ENCODE measurements at places on chromosomes 16 and 17.

DNA sequence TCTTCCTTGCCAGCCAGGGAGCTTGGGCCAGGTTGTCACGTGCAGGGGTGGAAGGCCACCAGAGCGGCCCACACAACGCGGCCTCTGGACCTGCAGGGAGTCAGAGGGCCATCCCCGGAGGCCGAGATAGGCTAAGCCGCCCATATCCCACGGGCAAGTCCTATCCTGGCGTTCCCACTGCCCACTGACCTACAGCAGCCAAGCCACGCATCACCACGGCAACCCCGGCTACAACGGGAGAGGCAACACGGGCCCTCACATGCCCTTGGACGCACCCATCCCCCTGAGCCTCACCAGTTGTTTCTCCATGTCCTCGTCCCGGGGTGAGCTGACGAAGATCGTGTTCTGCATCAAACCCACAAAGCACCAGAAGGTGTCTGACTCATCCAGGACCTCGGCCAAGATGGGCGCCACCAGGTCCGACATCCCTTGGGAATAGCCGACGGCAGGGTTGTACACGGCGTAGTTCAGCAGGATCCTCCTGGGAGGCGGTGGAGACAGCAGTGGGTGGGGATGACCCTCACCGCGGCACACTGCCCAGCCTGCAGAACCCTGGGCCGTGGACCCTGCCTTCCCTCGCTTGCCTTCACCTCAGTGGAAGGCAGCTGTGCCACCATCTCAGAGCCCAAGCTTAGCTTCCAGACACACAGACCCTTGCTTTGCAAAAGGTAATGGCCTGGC is 88.2 kb downstream of the TBC1D16 start:
- DNase-seq = no peak

GRCh38 chr17:45290269-45290765 is 26.5 kb downstream of the MAP3K14 start:
- DNase-seq = peak; percentile 22

DNA sequence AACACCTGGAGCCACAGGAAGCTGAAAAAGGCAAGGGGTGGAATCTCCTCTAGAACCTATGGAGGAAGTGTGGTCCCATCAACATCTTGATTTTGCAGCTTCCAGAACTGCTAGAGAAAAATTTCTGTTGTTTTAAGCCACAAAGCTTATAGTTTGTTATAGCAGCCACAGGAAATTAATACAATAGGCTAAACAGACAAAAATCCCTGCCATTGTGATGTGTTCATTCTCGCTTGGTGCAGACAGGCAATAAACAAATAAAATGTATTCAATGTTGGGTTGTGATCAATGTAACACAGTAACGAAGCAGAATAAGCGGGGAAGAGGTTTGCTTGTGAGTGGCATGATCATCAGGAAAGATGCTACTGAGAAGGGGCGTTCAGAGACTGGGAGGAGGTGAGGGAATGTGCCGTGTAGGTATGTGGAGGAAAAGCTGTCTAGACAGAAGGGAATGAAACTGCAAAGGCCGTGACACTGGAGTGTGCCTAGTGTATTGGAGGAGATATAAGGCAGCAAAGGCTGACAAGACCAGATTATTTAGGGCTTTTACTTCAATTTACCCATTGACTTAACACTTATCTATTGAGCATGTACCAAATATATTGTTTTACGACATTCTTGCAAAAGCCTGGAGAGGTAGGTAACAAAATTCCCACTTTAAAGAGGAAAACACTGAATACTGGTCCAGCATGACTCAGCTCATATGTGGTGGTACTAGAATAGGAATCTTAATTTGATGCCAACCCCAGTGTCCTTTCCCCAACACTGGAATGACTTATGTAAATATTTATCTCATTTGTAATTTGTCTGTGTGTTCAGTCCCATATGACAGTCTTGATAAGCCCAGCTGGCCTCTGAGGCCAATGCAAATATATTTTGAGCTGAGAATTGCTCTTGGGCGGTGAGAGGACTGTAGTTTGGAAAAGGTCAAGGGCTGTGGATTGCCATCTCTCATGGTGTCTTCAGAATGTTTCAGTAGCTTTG is 375.9 kb downstream of the CDH13 start:
- no peak for DNase-seq

DNA sequence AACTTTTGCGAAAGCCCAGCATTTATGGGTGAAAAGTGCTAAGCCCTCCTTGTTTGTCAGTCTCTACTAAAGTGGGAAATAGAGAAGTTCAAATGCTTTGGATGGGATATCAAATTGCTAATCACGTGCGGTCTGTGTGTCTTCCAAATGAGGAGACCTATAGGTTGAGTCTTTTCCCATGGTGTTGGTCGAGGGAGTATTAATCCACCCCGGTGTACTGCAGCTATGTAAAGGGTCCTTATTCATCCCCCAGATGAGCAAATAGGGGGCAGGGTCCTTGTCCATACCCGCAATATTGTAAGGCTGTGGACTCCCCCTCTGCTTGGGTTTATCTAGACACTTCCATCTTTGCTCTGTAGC is 14.6 kb downstream of the KIAA0513 start:
- DNase-seq = no peak

DNA sequence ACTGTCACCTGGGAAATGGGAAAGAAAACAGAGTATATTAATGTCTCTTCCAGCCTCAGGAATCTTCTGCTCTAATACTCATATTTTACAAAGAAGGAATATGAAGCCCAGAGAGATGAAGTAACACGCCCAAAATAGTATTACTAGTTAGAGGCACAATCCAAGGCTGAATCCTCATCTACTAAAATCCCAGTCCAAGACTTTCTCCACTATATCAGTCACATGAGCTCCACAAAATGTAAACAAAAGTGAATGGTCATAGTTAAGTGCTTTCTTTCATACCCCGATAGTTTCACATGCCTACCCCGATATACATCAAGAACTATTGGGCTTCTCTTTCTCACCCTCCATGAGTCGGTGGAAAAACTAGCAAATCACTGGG is 965 bp downstream of the INTS2 start:
- no peak for DNase-seq

DNA sequence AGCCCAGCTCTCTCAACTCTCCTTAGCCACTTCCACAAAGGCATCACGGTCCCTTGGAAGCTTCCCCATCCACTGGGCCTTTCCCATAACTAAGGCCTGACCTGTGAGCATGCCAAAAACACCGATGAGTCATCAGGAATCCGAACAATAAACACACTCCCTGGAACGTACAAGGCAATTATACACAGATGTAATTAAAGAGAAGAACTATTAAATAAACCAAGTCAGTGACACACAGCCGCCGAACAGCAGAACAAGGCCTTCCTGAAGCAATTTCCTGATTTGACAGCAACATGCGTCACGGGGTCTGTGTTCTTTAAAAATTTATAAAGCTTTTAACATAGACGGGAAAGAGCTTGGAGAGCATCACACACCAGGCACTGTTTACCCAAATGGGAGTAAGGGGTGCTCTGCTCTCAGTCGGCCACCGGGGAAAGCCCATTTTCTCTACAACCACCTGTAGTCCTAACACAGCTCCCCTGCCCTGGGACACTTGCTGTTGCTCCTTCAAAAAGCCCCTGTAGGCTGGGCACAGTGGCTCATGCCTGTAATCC is 29.4 kb downstream of the COG7 start:
- DNase-seq = no peak

- no peak for DNase-seq
These were observed 4.4 kb upstream of the CYB561 start for GRCh38 chr17:63450551-63450950.

DNA sequence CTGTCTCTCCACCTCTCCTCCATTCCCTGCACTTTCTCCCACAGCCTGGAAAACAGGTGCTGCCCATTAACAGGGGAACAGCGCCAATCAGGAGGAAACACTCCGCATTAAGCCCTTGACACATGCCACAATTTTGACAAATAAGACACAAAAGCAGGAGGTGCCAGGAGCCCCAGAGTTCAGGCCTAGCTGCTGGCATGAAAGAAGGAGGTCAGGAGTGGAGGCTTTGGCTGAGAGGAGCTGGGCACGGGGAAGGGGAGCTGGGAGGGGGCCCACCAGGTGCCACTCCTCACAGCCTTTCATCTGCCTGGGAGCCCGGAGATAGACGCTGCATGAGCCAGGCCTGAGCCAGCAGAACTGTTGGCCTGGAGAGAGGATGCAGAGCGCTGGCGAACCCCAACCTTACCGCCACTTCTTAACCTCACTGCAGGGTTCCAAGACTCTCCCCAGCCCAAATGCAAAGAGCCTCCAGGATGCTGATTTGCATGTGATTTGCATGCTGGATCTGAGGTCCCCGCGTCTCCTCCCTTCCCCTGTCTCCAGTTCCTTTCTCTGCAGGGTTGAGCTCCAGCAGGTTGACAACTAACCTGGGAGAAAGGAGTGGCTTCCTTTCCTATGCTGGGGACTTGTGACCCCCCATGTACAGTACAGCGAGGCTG is 139.8 kb upstream of the SDK2 start:
- DNase-seq = no peak

GRCh38 chr16:27721531-27722181 is 171.7 kb downstream of the KATNIP start:
- peak; percentile 72 for DNase-seq

DNA sequence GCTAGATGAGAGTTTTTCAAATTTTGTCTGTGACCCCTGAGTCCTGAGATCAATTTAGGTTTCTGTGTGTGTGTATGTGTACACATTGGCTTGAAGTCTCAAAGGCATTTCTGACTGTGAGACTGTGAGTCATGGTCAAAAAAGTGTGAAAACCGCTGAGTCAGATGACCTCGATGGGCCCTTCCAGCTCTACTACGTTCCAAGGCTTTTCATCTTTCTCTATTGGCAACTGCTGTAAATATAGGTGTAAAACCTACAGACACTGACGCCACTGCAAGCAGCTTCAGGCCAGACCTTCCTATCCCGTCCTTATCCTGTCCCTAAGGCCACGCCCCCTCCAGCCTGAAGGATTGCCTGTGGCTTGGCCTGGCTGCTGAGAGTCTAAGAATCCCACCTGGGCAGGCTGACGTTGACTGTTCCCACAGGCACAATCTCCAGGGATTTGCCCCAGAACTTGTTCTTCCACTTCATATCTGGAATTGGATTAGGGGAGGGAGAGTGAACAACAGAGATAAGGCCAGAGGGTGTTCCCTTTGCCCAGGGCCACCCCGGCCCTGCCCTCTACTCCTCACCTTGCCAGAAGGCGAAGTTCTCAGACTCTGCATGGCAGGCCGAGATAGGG is 11.3 kb downstream of the OSBPL7 start:
- DNase-seq = no peak

Measured in left hindlimb (tissue), 1 donor.